ENCODE measurements at places on chromosomes 6 and 20.

GRCh38 chr20:17418737-17419136, 112.4 kb downstream of the BFSP1 start:
- no peak for DNase-seq

- DNase-seq = no peak
Measured at GRCh38 chr6:105667056-105667455, 264.2 kb upstream of the PREP start.

GRCh38 chr6:161238500-161238899, 35.4 kb downstream of the AGPAT4 start:
- DNase-seq = no peak

DNA sequence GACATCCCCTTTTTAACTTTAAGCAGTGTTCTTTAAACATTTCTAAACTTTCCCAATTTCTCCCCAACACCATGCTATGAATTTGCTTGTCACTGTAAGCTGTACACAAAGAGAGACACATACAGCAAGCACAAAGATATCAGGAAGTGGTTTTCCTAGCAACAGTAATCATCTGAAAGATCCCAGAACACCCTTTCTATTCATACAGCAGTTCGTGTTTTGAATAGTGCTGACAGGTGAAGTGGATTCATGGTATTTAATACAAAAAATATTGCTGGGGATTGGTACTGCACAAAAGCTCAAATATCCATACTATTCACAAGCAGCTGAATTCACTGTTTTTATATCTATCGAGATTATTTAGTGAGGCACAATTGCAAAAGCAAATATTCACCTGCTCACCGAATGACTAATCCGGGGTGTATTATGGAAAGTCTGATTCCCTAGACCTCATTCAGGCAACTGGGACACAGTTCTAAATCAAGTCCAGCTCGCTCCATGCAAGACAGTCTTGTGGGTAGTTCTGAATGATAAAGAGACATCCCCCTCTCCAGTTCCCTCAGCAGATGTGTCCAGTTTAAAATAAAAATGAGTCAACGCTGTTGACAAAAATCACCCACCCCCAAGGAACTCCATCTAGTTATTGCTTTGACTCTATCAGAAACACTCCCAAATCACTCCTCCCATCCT, 107.1 kb upstream of the TSHZ2 start:
- no peak for DNase-seq

DNA sequence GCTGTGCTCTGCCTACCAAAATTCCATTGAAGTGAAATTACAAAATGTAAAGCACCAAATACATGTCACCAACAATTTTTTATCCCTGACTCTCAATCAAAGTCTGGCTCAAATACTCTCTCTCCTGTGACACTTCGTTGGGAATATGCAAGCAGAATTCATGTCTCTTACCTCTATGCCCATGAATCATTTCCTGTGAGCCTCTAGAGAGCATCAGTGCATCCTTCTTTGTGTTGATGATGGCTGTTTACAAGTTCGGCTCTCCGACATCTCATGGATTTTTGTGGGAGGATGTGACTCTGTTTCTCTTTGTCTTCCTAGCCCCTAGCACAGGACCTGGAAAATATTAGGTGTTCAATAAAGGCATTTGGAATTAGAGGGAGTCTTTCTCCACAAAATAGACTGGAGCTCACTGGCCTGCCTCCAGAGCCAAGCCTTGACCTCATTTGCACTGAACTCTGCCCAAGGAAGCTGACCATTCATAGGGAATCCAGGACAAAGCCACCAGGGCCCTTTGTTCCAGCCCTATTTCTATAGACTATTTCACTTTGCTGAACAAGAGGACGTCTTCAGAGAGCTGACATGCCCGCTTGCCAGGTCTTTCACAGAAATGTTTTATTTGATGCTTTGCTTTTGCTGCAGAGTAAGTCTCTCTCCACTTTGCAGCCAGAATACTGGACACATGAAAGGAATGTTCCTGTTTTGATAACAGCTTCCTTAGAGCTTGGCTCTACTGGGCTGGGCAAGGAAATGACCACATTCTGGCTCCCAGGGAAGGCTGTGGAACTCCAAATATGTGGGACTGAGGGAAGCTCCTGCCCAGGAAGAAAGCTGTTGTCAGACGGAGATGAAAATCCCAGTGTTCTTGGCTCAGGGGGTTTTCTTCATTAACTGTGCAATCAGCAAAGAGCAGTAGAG, 194.5 kb upstream of the CDYL start:
- no peak for DNase-seq

- no peak for DNase-seq
Measured at GRCh38 chr20:1467082-1467354, 369 bp upstream of the NSFL1C start.

DNA sequence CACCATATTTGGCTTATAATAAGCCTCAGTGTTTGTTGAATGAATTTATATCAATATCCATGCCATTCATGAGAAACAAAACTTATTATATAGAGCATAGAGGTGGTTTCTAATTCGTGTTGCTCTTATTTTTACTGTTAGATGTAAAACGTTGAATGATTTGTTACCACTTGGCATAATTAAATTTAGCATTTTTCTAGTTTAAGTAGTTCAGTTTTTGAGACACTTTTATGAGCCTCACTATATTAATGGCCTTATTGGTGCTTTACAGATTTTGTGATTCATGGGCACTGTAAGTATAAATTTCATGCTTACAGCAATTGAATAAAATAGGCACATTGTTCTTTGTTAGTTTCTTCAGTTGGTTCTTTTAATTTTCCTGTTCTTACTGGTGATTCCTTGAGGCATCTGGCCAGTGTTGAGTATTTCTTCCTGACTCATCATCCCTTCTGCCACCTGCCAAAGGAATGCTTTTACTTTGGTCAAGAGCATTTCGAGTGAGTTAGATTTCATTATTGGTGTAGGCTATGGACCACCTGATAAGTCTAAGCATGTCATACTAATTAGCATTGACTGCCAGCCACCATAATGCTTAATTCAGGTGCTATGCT, 34.8 kb downstream of the CDKAL1 start:
- DNase-seq = no peak

GRCh38 chr6:130115036-130115435, 96.7 kb downstream of the L3MBTL3 start:
- no peak for DNase-seq

DNA sequence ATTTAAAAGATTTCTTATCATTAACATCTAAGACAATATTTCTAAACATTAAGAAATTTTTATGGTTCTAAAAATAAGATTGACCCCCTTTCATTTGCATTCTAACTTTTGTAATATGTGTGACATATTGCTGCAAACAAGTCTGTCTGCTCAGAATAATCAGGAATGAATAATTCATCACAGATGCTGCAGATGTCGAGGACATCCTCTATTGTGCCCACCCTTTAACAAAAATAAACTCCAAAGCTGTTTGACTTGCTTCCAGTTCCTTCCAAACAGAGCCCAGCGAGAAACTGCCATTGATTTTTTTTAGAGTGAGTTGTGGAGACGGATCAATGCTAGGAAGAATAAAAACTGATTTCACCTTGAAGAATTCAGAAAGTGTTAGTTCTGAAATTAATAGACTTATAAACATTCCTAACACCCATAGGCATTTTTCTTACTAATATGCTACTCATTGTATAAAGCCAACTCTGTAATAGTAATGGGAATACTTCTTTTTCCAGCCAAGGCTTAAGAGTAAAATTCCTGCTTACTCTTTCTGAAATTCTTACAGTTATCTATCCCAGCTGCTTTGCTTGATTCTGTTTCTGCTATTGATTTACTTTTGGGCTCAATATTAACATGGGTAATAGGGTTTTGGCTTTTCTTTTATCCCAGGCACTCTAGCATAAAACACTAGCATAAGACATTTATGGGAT, 244.8 kb upstream of the FAM83B start:
- no peak for DNase-seq

- DNase-seq = no peak
Measured at GRCh38 chr6:170057034-170057734, 233.7 kb downstream of the DLL1 start.

GRCh38 chr20:36098364-36098763, 56.2 kb upstream of the EPB41L1 start:
- DNase-seq = no peak

DNA sequence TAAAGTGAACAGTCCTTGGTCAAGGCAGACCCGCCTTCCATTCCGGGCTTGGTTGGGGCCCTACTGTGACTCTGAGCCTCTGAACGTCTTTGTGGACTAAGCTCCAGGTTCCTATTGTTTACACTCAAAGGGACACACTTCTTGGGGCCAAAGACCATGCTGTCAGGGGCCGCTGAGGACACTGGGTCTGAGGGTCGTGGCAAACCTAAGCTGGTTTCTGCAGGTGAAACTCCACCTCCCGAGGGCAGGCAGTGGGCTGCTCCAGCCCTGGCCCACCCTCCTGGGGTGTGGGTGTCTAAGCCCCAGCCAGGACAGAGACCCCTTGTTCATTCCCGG, 43.1 kb downstream of the DSTN start:
- no peak for DNase-seq

GRCh38 chr6:1470040-1470439, 80.7 kb downstream of the FOXF2 start:
- no peak for DNase-seq

GRCh38 chr6:126107475-126108166, 121.3 kb downstream of the TRMT11 start:
- no peak for DNase-seq

- DNase-seq = no peak
Measured at GRCh38 chr6:96059586-96059985, 43.8 kb downstream of the FUT9 start.

GRCh38 chr6:97524811-97525210, 241.8 kb upstream of the MMS22L start:
- DNase-seq = no peak

DNA sequence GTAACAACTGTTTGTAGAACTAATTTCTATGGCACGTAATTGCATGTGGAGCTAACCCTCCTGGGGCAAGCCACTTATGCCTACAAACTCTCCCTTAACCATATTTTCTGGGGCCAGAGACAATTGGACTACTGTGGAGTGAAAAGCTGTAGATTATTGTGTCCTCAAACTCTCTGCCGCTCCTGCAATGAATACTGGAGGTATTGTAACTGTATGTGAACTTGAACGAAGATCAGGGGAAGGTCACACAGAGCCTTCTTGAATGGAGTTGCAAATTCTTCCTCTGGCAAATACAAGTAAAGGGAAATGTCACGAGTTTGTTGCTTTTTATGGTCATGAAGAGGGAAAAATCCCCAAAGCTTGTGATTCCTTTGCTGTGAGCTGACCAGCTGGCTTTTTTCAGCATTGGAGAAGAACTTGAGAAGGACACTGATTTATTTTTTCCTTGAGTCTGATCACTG, 18.2 kb downstream of the AKAP12 start:
- no peak for DNase-seq

GRCh38 chr6:122736163-122736562, 43.4 kb upstream of the FABP7 start:
- DNase-seq = no peak

GRCh38 chr6:100464903-100465700, at the start of gene SIM1:
TSS of gene SIM1 (minus strand) at chr6:100464921. CDS start at chr6:100463468, 1,453 bp downstream.
- DNase-seq = no peak

GRCh38 chr6:3882431-3882830, 33.3 kb downstream of the FAM50B start:
- no peak for DNase-seq

DNA sequence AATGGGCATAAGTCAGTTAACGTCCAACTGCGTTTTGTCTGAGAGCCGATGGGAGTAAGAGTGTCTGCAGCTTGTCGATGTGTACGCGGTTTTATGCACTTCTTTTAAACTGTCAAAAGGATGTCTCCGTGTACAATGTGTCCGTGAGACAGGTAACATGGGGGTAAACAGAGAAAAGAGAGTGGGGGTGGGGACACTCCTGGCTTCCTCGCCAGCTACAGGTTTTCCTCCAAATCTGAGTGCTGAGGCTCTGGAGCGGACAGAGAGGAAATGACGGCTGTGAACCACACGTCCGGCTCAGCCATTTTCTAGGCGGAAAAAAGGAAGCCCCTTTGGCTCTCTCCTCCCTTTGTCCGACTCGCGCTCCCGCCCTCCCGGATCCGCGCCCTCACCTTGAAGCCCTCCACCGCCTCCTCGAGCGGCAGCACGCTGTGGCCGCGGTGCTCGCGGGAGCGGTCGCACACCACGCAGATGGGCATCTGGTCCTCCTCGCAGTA, 916 bp downstream of the TRIM27 start:
- no peak for DNase-seq

DNA sequence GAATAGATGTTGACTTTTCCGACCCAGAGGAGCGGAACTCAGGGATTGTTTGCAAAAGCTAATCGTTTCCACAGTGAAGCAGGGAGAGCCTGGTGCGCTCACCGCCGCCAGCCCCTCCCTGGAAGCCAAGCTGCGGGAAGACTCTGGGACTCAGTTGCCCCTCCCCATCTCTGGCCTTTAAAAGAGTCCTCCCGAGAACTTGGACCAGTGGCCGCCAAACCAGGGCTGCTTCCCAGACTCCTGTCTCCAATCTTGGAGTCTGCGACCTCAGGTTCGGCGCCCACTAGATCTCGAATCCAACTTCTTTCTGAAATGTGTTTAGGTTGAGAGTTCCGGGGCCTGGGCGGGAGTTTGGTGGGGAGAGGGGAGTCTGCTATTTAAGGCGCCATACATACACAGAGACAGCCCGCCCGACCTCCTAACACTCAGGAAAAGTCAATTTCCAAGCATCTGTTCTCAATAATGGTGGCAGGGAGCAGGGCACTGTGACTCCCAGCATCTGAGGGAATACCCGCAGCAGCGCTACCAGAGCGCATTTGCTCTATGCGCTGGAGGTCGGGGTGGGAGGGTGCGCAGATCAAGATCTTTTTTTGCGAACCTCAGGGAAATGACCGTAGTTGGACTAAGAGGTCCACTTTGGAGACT, 800 bp upstream of the GRIK2 start:
- DNase-seq = no peak

DNA sequence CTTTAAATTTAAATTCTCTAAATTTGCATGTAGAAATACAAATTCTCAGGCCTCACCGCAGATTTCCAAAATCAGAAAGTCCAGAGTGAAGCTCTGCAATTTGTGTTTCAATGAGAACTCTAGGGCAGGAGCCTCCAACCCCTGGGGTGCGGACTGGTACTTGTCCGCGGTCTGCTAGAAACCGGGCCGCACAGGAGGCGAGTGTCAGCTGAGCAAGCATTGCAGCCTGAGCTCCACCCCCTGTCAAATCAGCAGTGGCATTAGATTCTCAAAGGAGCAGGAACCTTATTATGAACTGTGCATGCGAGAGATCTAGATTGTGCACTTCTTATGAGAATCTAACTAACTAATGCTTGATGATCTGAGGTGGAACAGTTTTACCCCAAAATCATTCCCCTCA, 203.0 kb upstream of the PCSK2 start:
- DNase-seq = no peak

DNA sequence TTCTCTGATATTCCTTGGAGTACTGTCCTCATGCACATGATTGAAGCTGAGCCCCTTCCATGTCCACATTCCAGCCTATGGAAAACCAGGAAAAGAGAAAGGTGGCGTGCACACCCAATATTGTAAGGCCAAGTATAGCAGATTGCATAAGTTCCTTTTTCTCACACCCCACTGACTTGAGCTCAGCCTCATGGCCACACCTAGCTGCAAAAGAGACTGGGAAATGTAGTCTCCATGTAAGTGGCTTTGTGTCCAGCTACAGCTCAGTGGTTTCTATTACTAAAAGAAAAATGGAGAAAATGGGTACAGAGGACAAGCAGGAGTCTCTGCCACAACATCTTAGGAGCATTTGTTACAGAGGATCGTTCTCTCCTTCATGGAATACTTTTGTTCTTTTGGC, 10.8 kb upstream of the UST start:
- DNase-seq = no peak
